ENCODE measurements at places on chromosomes 4 and X.

DNA sequence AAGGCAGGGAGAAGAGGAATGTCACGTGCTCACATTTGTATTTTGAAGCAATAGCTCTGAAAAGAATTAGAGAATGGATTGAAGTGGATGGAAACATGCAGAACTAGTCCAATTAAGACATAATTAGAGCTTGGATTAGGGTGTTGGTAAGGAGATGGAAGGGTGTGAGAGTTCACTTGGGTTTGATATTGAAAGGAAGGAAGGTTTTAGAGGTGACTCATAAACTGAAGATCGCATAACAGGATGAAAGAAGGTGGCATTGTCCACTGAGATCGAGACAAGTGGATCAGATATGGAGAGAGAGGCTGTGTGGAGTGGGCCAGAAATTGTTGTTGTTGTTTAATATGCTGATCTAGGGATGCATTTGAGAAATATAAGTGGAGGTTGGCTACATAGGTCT is 244.0 kb upstream of the SMIM31 start:
- no peak for DNase-seq

- DNase-seq = no peak
Measured at GRCh38 chr4:21139327-21139726, 439.1 kb downstream of the PACRGL start.

GRCh38 chr4:43047058-43047457 is 154.5 kb downstream of the GRXCR1 start:
- no peak for DNase-seq

DNA sequence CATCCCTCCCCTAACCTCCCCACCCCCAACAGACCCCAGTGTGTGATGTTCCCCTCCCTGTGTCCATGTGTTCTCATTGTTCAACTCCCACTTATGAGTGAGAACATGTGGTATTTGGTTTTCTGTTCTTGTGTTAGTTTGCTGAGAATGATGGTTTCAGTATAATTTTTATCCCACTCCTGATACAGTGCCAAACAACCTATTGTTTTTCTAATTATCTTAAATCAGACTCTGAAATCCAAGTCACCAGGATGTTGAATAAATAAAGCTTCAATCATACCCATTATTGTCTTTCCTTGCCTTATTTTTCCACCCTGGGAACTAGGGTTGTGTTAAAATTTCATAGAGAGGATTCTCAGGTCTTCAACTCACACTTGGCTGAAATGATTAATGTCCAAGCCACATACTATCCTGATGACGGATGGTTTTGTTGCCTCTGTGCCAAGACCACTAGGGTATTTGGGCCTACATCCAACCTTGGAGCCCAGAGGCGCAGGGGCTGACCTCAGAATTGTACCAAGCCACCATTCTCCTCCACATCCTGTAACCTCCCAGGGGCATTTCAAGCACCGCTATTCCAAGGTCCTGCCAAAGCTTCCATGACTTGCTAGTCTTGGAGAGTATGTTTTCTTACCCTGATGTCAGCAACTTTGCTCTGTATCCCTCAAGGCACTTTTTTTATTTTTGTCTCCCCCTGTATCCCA is 332.4 kb downstream of the ARHGAP24 start:
- no peak for DNase-seq

GRCh38 chr4:53049528-53049927 is 187.4 kb downstream of the RASL11B start:
- DNase-seq = no peak

DNA sequence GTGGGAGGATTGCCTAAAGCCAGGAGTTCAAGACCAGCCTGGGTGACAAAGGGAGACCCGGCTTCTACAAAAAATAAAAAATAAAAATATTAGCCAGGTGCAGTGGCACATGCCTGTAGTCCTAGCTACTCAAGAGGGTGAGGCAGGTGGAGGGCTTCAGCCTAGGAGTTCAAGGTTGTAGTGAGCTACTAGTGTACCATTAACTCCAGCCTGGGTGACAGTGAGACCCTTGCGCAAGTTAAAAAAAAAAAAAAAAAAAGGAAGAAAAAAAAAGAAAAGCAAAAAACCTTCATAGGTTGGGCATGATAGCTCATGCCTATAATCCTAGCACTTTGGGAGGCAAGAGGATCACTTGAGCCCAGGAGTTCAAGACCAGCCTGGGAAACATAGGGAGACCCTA is 5.8 kb downstream of the SCLT1 start:
- no peak for DNase-seq

- no peak for DNase-seq
Measured at GRCh38 chr4:167715176-167715575, 377.2 kb upstream of the ANXA10 start.

DNA sequence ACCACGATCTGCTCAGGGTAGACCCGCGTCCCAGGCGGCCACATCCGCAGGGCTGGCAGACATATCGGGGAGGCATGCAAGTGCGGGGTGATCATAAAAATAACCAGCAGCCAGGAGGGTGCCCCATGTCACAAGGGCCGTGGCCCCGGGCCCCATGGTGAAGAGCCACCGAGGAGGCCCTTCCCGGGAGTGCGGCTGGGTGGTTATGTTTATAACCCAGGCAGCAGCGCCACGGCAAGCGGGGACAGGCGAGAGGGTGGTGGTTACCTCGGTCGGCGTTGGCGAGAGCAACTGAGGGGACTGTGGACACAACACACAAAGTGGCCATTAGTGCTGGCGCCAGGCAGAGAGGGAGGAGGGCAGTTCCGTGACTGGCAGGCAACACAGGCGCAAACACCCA is 92.7 kb upstream of the AFAP1 start:
- no peak for DNase-seq

- peak; percentile 83 for DNase-seq
Measured at GRCh38 chr4:142846729-142847596, 862 bp upstream of the INPP4B start.

- peak; percentile 12 for DNase-seq
Measured at GRCh38 chr4:118865091-118865708, 23.5 kb upstream of the SYNPO2 start.

GRCh38 chr4:10015140-10015753 is 6.0 kb downstream of the SLC2A9 start:
- peak; percentile 53 for DNase-seq

- DNase-seq = no peak
Measured at GRCh38 chrX:17000751-17001150, 54.3 kb downstream of the REPS2 start.

DNA sequence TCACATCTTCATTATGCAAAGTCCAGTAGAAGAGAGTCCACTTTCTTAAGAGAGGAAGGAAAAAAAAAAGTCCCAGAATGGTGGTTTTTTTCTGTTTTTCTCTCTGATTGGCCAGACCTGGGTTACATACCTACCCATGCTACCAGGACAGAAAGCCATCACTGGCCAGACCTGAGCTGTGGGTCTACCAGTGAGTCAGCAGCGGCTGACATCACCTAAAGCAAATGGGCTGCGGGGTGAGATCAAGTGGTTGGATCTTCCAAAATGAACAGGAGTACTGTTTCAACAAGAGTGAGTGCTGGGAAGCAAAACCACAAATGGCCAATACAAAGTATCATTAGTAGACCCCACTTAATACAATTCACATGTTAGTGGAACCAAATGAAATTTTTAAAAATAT is 1.6 kb upstream of the NDST3 start:
- no peak for DNase-seq

DNA sequence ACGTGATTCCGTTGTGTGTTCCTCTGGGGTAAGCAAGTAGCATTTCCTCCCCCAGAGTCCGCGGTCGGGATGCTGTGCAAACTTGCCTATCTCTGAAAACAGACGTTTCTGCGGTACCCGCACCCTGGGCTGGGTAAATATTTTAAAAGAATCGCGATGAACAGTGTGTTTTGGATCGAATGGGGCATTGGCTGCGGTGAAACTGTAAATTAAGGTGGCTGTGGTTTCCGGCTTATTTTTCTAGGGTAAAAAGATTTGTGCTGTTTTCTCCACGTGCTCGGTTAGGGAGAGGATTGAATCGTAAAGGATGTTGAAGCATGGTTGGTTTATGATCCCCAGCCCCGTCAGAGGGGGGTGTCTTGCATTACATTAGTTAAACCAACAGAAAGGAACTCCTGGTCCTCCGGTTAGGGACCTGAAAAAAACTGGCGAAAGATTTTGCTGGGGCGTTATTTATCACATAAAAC is 1.2 kb downstream of the HHIP start:
- DNase-seq = peak; percentile 12

DNA sequence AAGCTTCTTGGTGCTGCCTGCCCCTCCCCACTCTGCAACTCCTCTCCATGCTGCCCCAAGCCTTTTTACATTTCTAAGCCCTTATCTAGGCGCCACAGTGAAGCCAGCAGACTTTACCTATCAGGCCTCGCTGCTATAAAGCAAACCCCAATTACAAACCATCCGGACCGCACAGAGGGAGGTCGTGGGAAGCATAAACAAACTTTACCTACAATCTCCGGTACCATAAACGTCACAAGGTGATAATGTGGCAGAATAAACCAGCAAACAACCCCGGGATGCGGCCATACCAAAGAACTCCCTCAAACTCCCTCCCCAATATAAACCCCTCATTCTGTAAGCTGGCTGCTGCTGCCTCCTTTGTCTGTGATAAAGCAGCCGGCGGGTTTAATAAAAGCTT is 54.0 kb upstream of the ZCCHC13 start:
- no peak for DNase-seq

DNA sequence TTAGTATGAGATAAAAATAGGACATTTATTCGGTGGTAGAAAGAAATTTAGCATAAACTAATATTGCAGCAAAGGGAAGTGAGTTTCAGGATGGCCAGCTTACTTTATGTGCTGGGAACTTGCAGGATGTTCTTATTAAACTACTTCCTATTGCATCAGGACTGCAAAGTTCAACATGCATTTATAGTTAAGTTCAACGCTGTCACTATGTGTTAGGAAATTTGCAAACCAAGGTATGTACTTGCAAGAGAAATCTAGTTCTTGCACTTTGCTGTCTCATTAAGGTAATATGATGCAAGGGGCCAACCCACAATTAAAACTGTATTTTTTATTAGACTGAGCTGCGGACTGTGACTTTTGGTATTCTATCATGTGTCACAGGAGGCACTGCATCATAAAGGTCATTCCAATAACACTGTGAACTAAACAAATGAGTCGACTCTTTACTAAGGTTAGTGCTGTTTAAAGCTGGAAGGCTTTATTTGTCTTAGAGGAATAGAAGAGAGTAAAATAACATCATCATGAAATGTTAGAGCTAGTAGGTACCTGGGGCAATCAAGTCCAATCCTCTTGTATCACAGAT is 1525.7 kb upstream of the TENM3 start:
- DNase-seq = no peak

- DNase-seq = peak; percentile 55
Measured at GRCh38 chr4:5998333-5998936, 19.8 kb downstream of the C4orf50 start.

GRCh38 chrX:25851141-25851540 is 287.0 kb upstream of the MAGEB18 start:
- no peak for DNase-seq

GRCh38 chr4:1075225-1075624 is 38.1 kb downstream of the RNF212 start:
- no peak for DNase-seq

GRCh38 chr4:106971636-106972035 is 64.5 kb downstream of the DKK2 start:
- no peak for DNase-seq
